ENCODE measurements at places on chromosomes 13 and 19.

- DNase-seq, result no peak
Measured at GRCh38 chr13:36530050-36530789, 97.9 kb downstream of the CCNA1 start.

GRCh38 chr19:12954612-12954962 is 2.4 kb downstream of the GADD45GIP1 start:
- DNase-seq, result no peak

DNA sequence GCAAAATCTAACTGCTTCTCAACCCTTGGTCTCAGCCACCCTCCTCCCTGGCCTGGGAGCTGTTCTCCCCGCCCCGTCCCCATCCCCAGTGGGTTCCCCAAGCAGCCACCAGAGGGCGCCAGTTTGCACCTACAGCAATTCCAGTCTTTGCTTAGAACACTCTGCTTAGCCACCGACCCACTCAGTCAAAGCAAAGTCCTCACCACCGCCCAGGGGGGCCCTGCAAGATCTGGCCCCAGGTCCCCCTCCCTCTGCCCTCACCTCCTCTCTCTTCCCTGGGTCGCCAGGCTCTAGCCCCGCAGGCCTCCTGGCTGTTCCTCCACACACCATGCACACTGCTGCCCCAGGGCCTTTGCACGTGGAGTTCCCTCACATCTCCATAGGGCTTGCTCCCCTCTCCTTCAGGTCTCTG is 12.4 kb downstream of the TMEM143 start:
- peak; percentile 80 for DNase-seq

GRCh38 chr19:2942928-2943640 is 1.7 kb downstream of the ZNF77 start:
- DNase-seq, result no peak
